GM03348 (cell line): ENCODE measurements at places on chromosomes 7 and 10.

GRCh38 chr7:129798616-129799349 lies 154.0 kb downstream of the UBE2H start:
- DNase-seq: peak; percentile 1

- peak; percentile 88 for DNase-seq
Observed at GRCh38 chr10:122468926-122469781, 7.8 kb downstream of the HTRA1 start.

DNA sequence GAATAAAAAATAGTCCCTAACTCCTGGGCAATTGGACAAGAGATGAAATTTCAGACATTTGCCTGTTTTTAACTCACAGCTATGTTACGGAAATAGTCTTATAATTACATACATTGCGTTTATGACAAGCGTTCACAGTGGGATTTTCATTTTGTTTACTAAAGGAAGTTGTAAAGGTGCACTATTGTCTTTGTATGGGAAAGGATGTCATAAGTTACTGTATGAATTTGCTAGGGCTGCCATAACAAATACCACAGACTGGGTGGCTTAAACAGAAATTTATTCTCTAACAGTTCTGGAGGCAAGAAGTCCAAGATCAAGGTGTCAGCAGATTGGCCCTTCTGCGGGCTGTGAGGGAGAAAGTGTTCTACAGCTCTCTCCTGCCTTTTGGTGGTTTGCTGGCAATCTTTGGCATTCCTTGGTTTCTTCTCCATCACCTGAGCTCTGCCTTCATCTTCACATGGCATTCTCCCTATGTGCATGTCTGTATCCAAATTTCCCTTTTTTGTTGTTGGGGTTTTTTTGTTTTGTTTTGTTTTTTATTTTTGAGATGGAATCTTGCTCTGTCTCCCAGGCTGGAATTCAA lies 5.6 kb downstream of the NFE2L3 start:
- DNase-seq: no peak

GRCh38 chr10:86246279-86246940 lies 120.2 kb downstream of the GRID1 start:
- DNase-seq: no peak

GRCh38 chr7:106287786-106288185 lies 3.0 kb upstream of the NAMPT start:
- no peak for DNase-seq

DNA sequence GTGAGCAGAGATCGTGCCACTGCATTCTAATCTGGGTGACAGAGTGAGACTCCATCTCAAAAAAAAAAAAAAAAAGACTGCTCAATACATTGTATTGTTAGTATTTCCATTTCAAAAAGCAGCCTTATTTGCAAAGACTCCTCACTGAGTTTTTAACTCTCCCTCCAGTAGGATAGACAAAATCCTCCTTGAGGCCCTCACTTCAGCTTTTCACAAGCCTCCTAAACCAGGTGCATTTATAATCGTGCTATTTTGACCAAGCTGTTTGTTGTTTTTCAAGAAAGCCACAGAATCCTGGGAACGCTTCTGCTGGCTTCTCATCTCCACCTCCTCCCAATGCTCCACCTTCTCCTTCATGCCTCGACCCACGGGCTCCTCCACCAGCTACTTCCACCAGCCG lies 6.3 kb upstream of the DDIT4 start:
- no peak for DNase-seq
